Stimulated activated CD4-positive, alpha-beta T cell treated with anti-CD3 and anti-CD28 coated beads, Interleukin-2, amount 100 ng/mL, for 4 hours (primary cell): ENCODE measurements at places on chromosomes 2 and 18.
A peak's percentile ranks its signal among the peaks of the same experiment; 100 is the strongest.

GRCh38 chr2:18903750-18904149, 314.4 kb upstream of the NT5C1B start:
- DNase-seq: no peak

- DNase-seq: no peak
Measured at GRCh38 chr18:2522112-2522511, 49.2 kb downstream of the METTL4 start.

- DNase-seq: no peak
Measured at GRCh38 chr2:30162806-30163205, 16.0 kb downstream of the YPEL5 start.

DNA sequence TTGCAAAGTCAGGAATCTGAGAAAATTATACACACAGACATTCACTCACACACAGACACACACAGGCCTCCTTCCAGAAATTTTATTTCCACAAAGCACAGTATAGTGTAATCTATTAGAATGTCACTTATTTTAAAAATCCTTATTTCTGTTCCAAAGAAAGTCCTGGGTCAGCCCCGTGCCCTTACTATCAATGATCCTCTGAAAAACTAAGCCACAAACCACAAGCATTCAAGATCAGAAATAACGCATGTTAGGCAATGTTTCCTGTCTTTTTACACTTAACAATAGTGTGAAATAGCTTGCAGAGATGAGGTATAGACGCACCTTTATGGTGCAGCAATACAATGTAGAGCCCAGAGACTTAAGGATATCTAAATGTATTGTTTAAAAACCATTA, 25.8 kb downstream of the TBC1D8 start:
- no peak for DNase-seq

DNA sequence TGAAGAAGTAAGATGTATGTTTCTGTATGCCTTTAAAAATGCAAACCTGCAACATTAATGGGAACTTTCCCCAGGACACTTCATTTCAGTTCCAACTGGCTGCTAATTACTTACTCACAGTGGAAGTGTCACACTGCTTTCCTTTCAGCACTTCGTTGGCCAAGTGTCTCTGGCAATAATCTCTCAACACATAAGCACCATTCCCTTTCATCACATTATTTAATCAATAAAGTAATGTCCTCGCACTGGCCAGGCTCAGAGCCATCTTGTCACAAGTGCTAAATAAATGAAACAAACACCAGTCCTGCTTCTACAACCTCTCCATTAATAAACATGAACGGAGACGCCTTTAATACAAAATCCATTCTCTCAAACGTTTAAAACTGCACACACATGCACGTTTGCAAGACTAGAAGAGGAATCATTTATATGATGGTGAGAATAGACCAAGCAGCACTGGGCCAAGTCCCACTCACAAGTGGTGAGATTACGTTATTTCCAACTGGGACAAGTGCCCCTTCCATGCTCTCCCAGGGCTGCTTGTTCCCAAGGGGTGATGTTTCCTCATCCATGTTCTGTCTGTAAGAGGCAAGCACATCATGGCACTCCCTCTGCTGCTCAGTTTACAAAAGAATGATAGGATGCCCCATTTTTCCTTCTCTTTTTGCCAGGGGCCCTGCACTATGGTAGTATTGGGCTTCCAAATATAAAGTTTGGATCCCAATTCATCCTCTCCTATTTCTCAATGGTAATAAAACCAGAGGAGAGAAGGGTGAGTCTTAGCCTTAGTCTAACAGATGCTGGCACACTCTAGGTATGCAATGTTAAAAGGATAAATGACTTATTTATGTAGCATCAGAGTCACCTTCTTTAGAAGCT, 56.8 kb upstream of the ETAA1 start:
- DNase-seq: no peak

DNA sequence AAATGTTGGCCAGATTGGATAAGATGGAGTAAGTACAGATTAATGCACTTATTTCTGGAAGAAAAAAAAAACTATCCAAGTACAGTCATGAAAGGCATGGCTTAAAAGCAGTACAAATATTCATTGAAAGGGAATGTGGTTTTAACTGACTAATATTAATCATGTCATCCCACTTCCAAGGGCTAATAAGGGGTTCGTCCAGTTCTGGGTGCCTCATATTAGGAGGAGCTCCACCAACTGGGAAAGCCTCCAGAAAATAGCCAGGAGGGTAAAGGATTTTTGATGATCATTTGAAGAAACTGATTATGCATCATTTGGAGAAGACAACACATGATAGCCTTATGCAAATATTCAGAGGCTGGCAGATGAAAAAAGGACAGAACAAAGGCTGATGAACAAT, 115.2 kb upstream of the ARL5A start:
- no peak for DNase-seq

- no peak for DNase-seq
Measured at GRCh38 chr2:85954590-85955458, 66.0 kb upstream of the ST3GAL5 start.

GRCh38 chr2:195984923-195985726, 83.5 kb downstream of the DNAH7 start:
- DNase-seq: no peak

- DNase-seq: no peak
Measured at GRCh38 chr18:50644807-50645206, 84.9 kb downstream of the MAPK4 start.

- no peak for DNase-seq
Measured at GRCh38 chr2:150487537-150488429, at the start of gene RND3. Gene RND3, minus strand, starts transcription at chr2:150487667. Its CDS starts 250 bp downstream, at chr2:150487417.

- no peak for DNase-seq
Measured at GRCh38 chr2:239466755-239467271, 66.0 kb upstream of the HDAC4 start.

- DNase-seq: no peak
Measured at GRCh38 chr18:8045160-8045883, 478.2 kb downstream of the PTPRM start.

GRCh38 chr2:9991221-9991620, 39.7 kb downstream of the GRHL1 start:
- DNase-seq: no peak

GRCh38 chr18:9435041-9435440, 40.3 kb upstream of the RALBP1 start:
- no peak for DNase-seq

- no peak for DNase-seq
Measured at GRCh38 chr18:29449424-29449823, 1272.5 kb upstream of the CDH2 start.

- DNase-seq: no peak
Measured at GRCh38 chr18:66235206-66235605, 368.7 kb downstream of the CDH19 start.

DNA sequence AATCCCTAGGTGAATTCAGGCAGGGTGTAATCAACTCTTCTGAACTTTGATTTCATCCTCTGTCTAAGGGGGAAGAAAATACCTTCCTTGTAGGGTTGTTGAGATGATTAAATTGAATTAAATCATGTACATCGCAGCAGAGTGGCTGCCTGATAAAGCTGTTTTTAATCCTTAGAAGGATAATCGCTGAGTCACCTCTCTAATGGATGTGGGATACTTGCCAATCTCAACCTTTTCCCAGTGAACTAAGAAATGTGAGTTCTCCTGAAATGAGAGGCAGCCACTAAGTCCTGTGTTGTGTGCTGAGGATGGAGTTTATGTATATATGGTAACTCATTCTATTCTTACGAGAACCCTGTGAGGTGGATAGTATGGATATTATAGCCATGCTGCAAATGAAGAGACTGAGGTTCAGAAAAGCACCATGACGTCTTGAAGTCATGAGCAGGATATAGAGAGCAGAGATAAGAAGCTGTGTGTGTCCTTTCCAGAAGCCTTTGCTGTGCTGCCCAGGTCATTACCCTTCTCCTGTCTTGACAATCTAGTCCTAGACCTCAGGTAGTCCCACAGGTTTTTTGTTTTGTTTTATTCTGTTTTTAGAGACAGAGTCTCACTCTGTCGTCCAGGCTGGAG, 93.3 kb downstream of the HNRNPLL start:
- DNase-seq: no peak

DNA sequence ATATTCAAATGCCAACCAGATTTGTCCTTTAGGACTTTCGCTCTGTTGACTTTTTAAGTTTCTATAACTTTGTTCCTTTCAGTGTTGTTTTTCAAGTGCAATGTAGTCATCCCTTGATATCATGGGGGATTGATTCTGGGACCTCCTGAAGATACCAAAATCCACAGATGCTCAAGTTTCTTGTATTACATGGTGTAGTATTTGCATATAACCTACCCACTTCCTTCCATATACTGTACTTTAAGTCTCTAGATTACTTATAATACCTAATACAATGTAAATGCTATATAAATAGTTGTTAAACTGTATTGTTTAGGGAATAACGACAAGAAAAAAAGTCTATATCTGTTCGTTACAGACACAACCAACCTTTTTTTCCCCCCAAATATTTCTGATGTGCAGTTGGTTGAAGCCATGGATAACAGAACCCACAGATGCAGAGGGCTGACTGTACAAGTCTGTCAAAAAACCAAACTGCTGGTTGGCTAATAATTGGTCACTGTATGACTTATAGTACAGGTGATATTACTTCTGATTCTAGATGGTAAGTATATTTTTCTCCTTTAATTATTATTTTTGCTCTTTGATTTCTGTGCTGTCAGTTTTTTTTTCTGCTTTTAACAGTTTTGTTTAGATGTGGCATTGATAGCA, 201.7 kb upstream of the STON1 start:
- DNase-seq: no peak

GRCh38 chr2:16459606-16460005, 206.0 kb downstream of the CYRIA start:
- DNase-seq: no peak

GRCh38 chr2:96320728-96321622, 4.1 kb upstream of the ITPRIPL1 start:
- no peak for DNase-seq

DNA sequence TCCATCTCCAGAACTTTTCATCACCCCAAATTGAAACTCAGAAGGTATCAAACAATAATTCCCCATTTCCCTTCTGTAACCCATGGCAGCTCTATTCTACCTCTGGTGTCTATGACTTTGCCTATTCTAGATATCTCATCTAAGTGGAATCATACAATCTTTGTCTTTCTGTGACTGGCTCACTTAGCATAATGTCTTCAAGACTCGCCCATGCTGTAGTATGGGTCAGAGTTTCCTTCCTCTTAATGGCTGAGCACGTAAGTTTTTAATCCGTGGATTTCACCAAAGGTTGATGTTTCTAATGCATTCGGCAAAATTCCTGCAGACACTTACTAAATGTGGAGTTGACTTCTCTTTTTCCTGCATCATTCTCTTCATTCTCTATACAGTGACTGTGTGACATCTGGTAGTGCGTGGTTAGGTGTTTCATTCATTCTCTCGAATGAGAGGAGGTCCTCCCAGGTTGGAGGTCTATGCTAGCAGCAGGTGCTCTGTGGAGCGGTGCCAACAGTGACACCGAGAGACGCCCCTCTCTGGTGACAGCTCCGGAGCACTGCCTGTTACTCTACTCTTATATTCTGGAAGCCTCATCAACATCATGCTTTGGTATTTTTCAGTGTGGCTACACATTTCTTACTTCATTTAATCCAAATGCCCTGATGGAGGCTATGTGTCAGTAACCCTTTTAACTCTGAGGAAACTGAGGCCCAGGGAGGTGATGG, 50.1 kb downstream of the ATOH8 start:
- DNase-seq: no peak

GRCh38 chr2:26846334-26847306, 1.3 kb upstream of the DPYSL5 start:
- DNase-seq: peak; percentile 35

GRCh38 chr18:12906119-12906518, 22.1 kb upstream of the PTPN2 start:
- no peak for DNase-seq

GRCh38 chr2:68926796-68927195, 25.9 kb downstream of the GKN2 start:
- DNase-seq: no peak

GRCh38 chr18:27585602-27586173, 400.6 kb upstream of the CHST9 start:
- no peak for DNase-seq

DNA sequence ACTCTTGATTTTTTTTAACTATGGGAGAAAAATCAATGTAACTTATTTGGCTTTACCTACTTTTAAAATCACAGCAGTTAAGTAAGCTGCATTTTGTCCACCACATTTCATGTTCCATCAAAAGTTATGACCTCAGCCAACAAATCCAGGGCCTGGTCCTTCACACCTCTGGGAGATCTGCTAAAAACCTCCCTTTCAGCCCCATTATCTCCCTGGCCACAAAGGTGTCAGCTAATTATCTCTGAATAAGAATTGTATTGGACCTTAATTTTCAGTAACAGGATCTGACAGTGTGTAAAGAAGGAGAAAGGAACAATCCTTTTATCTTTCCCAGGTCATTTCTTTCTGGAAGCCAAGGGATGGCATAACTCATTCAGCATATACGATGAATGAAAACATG, 359.3 kb downstream of the TMEM182 start:
- no peak for DNase-seq

- no peak for DNase-seq
Measured at GRCh38 chr18:35572644-35573043, 8.9 kb upstream of the GALNT1 start.

DNA sequence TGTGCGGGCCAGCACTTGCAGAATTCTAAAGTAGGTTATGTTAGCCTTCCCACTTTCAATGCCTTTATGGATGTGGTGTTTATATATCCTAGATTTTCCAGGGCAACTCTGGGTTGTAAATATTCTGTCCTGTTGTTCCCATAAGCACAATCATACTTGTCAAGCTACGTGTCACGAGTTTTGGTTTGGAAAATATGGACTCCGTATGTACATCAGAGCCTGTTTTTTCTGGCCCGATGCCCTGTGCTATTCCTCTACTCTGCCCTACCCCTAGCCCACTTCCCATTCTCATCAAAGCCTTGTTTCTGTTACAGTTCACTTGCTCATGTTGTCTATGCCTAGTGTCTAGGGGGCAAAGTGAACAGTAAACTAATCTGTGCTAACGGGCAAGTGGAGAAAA, 27.0 kb upstream of the ZEB2 start:
- DNase-seq: no peak

- DNase-seq: no peak
Measured at GRCh38 chr18:62979176-62979575, 263.8 kb downstream of the PHLPP1 start.

DNA sequence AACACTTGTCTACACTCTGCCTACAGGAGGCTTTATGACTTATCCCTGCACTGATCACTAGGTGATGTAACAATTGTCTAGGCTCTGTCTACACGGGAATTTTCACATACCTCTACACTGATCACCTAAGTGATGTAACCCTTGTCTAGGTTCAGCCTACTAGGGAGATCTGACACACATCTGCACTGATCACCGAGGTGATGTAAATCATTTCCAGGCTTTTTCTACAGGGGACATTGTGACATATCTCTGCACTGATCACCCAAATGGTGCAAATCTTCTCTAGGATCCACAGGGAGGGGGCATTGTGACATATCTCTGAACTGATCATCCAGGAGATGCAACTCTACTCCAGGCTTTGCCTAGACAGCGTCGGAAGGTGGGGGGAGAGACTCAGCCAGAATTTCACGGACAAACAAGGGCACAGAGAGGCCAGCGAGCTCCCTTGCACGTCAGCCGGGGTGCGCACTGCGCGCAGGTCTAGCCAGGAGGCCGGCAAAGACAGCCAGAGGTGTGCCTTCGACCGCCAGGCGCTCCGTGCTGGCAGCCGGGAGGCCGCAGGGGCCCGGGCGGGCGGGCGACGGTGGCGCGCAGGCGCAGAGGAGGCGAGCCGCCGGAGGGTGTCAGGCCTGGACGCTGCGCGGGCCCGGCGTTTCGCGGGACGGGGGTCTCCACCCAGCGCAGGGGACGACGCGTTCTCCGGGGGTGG, 46.9 kb upstream of the USP14 start:
- peak; percentile 55 for DNase-seq
